HCT116 (cell line): ENCODE measurements at places on chromosomes 11 and 22. TPM values are rescaled to one million over a fixed set of nuclear protein-coding genes. Genes with fewer than 3 reads are reported as not detected.

GRCh38 chr11:69157156-69157821 is 1.6 kb downstream of the SMIM38 start:
- H3K4me1 ChIP-seq = no peaks in the 10 kb centered on the region
- DNase-seq = no peak
- H3K36me3 ChIP-seq = no peaks in the 10 kb centered on the region
- H3K4me3 ChIP-seq = no peak overlapping the region
- no peaks in the 10 kb centered on the region for H3K27me3 ChIP-seq
- no peak overlapping the region for H3K27ac ChIP-seq

- no peak for DNase-seq
- no peak overlapping the region for H3K4me3 ChIP-seq
- no peaks in the 10 kb centered on the region for H3K4me1 ChIP-seq
- H3K36me3 ChIP-seq = no peaks in the 10 kb centered on the region
Observed at GRCh38 chr11:31882951-31883392, 71.8 kb upstream of the PAX6 start.

GRCh38 chr11:13016415-13016814 is 7.3 kb downstream of the RASSF10 start:
- peak; percentile 13 for DNase-seq
- no peaks in the 10 kb centered on the region for H3K4me1 ChIP-seq
- no peaks in the 10 kb centered on the region for H3K27me3 ChIP-seq
- H3K27ac ChIP-seq = no peak overlapping the region

DNA sequence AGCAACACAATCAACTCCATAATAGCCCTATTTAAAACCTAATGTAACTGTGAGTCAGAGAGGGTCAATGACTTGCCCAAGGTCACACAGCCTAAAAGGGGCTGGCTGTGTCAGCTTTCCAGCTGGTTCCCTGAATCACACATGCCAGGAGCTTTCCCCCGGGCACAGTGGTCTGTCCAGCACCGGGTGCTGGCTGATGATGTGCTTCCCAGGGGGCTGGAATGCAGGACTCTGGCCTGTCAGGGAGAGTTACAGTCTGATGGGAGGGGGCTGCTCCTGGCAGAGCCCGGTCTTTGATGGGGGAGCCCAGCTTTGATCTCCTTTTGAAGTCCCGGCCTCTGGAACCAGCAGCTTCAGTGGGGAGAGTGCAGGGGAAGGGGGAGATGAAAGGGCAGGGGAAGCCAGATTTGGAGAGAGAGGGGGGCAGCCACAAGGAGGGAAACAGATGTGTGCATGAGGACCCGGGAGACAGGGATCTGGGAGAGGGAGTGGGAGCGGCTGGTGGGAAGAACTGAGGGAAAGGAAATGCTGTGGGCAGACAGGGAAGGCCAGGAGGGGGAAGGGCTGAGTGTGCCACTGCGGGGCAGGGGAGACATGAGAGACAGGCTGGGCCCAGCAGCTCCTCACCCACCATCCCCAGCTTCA is 102.7 kb downstream of the NECTIN1 start:
- H3K27ac ChIP-seq = no peak overlapping the region
- no peaks in the 10 kb centered on the region for H3K4me1 ChIP-seq
- no peaks in the 10 kb centered on the region for H3K27me3 ChIP-seq
- no peak overlapping the region for H3K4me3 ChIP-seq
- no peaks in the 10 kb centered on the region for H3K36me3 ChIP-seq

GRCh38 chr22:35475545-35475944 is 65.1 kb upstream of the RASD2 start:
- no peak overlapping the region; the same call in 1 of the 2 replicates for H3K27ac ChIP-seq
- DNase-seq = no peak
- H3K4me3 ChIP-seq = no peak overlapping the region

DNA sequence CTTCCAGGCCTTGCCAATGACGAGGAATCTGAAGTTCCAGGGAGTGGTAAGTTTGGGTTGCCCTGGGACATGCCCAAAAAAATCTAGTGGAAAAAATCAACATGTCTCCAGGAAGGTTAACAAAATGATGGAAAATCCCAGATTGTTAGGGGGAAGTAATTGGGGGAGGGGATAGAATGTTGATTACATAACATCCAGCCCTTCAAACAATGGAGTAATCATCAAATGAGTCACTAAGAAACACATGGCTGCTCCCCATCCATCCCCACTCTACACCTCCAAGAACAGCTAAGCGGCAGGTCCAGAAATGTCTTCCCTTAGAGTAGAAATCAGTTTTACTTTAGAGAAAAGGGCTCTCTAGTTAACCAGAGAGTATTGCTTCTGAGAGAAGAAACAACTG is 94.9 kb downstream of the ETS1 start:
- no peaks in the 10 kb centered on the region for H3K36me3 ChIP-seq
- H3K4me3 ChIP-seq = no peak overlapping the region
- H3K4me1 ChIP-seq = peaks cover 26% of the 10 kb centered on the region
- H3K27me3 ChIP-seq = no peaks in the 10 kb centered on the region
- no peak overlapping the region for H3K27ac ChIP-seq

DNA sequence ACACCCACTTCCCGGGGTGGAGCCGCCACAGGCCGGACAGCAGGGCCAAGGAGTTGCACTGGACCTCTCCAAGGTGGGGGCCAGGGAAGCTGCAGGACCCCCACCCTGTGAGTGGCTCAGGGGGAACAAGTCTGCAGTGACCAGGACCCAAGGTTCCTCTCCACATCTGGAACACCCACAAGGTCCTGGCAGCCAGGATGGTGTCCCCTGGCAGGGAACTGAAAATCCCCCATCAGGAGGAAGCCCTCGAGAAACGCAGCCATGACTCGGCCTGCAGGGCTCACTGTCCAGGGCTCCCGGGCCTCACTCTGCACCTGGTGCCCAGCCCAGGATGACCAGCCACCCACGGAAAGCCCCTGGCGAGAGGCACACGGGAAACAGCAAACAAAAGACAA is 11.5 kb downstream of the RNH1 start:
- no peaks in the 10 kb centered on the region for H3K27me3 ChIP-seq
- no peak overlapping the region for H3K4me3 ChIP-seq
- DNase-seq = no peak

- no peak overlapping the region for H3K4me3 ChIP-seq
- H3K27ac ChIP-seq = no peak overlapping the region
- no peaks in the 10 kb centered on the region for H3K27me3 ChIP-seq
- H3K36me3 ChIP-seq = no peaks in the 10 kb centered on the region
- no peak for DNase-seq
- peaks cover 21% of the 10 kb centered on the region for H3K4me1 ChIP-seq
Observed at GRCh38 chr22:38456841-38457699, 2.1 kb upstream of the KCNJ4 start.

MRGPRE gene
- total RNA-seq = not detected

SOX6 gene
- total RNA-seq = 0.81 TPM

MOGAT2 gene
- 0.12 TPM for total RNA-seq

OR52M1 gene
- total RNA-seq = not detected

C1QTNF5 gene
- total RNA-seq = not detected

ADAMTS15 gene
- total RNA-seq = 0.44 TPM
